LHCN-M2 (cell line): ENCODE measurements at places on chromosomes 3 and 15. TPM values are rescaled to one million over a fixed set of nuclear protein-coding genes. Genes with fewer than 3 reads are reported as not detected.

TM4SF4 gene
- 0.17 and 0.96 TPM in 2 replicates for total RNA-seq

TM4SF18 gene
- 3.0 and 5.2 TPM in 2 replicates for total RNA-seq

GOLGA6A gene
- total RNA-seq: not detected in 2 replicates

ETFA gene
- total RNA-seq: 72.8 and 76.8 TPM in 2 replicates

HYAL1 gene
- total RNA-seq: 0.23 and 0.32 TPM in 2 replicates

GLDN gene
- total RNA-seq: not detected in 2 replicates

DNA sequence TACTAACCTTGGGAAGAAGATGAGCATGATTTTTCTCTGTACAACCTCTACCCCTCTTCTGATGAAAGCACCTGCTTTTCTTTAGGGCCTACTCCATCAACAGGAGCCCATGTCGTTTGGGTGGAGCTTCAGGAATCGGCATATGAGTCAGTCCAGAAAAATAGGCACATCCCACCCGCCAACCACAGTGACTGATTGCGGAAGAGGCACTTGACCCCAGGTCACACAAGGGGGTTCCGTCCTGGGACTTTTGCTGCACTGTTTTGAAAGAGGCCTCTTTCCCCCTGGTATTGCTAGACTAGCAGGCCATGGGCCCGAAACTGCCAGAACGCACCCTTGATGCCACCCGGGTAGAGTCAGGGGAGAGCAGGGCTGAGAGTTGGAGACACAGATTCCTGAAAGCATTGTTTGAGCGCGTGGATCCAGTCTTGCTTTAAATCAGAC is 19.3 kb upstream of the NRROS start:
- no peak for DNase-seq

- DNase-seq: no peak
These were observed 256.2 kb upstream of the C2CD4B start for GRCh38 chr15:62421289-62421688.

DNA sequence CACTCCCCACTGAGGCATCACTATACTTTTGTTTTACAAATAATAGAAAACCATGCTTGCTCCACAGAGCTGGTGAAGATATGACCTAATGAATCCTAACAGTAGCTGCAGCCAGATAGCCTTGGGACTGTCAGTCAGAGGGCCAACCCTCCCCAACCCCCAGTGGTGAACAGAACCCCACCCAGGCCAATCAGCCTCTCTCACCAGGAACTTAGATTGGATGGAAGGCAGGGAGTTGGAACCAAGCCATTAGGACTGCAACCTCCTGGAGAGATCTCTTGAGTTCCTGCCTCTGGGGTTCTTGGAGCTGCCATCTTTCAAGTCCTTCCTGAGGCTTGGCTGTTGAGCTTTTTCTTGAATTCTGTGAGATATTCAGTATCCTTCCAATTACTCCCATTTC is 3.0 kb upstream of the MRPS22 start:
- DNase-seq: no peak

DNA sequence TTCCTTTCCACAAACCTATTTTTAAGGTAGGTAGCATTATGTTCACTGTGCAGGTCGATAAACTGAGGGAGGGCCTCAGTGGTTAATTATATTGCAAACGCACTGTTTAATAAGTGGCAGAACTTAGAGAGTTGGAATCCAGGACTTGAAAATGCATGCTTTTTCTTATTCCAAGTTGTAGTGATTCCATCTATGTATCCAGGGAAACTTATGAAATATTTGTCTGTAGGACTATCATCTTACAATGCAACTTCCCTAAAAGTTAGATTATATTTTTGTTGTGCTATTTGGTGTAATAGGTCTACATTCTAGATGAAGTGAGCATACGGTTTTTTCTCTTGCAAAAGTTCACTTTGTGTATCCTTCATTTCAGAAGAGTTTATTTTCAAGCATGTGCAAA is 419.5 kb downstream of the NAALADL2 start:
- no peak for DNase-seq

GRCh38 chr3:16839271-16840100 is 45.3 kb upstream of the PLCL2 start:
- no peak for DNase-seq

GRCh38 chr3:10779293-10779805 is 36.7 kb upstream of the SLC6A11 start:
- no peak for DNase-seq
